Esophagus mucosa (tissue), 1 donor: ENCODE measurements at places on chromosomes 4 and X.

DNA sequence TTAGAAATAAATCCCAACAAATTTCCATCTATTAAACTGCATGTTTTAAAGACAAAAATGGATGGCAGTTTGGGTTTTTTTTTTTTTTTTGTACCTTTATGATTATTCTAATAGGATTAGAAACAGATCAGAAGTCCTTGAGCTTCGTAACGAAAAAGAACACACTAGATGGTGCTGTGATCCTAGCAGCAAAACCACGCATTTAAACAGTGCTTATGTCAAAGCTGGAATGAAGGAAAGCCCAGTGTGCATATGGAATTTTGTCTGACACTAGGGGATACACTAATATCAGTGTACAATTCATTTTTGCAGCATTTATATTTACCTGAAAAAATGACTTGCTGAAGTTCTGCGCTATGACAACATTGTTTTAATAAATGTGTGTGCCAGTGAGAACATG is 229.1 kb downstream of the VEGFC start:
- no peak for ATAC-seq

GRCh38 chr4:7411491-7411890 is 23.2 kb downstream of the PSAPL1 start:
- no peak for ATAC-seq

- ATAC-seq: no peak
These were observed 21.6 kb downstream of the RBBP7 start for GRCh38 chrX:16848541-16848940.

DNA sequence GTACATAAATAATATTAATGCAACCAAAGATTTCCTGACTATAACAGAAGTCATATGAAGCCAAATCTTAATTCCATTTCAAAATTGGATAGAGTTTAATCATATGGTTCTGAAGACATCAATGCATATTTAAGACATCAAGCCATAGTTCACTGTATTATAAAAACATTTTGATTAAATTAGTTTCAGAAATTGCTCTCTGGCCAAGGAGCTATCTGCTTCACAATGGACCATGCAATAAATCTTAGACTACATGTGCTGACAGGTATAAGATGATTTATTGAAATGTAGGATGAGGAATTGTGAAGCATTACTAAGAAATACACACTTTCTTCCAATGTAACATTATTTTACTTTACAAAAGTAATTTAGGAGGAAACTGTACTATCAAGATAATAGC is 81.6 kb downstream of the MID1 start:
- no peak for ATAC-seq
